ENCODE measurements at places on chromosomes 2 and 18.

GRCh38 chr2:42792583-42793333 lies at the start of gene HAAO:
TSS of gene HAAO (minus strand) at chr2:42792583. CDS start at chr2:42792536, 47 bp downstream.
- DNase-seq, result peak; percentile 87

GRCh38 chr2:43144263-43144662 lies 82.1 kb downstream of the ZFP36L2 start:
- DNase-seq, result no peak

DNA sequence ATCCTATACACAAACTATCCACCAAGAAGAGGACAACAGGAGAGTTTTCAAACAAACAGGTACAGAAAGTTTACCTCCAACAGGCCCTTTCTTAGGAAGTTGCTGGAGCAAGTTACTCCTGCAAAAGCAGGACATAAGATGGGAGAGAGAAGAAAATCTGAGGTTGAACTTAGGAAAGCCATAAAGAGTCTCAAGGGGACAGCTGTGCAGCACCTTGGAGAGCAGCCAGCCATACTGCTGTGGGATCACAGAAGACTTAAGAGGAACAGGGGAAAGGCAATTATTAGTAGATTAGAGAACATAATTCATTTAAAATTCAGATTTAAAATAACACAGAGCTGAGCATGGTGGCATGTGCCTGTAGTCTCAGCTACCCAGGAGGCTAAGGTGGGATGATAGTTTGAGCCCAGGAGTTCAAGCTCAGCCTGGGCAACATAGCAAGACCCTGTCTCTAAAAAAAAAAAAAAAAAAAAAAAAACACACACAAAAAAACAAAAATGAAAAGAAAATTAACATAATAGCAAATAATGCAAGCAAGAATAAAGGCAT lies 148.1 kb upstream of the SIX3 start:
- DNase-seq, result peak; percentile 74

DNA sequence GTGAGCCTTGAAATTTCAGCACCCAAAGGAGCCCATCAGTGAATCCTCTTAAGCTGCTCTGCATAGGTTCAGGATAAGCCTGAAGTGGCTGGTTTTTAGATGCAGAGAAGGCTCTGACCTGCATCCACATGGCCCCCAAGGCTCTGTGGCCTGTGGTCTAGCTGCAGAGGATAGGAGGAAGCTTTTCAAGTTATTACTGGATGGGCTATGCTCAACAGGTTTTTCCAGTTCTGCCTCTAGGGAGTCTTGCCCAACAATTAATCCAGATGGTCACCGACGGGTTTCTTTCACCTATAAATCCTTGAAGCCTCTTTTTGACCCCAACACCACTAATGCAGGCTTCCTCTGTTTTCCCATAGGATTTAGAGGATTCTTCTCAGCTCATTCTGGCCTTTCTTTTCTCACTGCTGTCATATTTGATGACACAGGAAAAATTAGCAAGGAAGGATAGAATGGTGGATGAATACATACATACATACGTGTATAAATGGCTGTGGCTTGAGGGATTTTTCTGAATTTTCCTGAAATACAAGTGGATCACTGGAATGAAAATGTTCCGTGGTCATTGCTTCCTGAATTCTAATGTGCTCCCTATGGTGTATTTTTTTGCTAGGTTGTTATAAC lies 52.2 kb upstream of the BCL2L11 start:
- no peak for DNase-seq

- DNase-seq, result no peak
Observed at GRCh38 chr2:109352898-109353689, 224.1 kb downstream of the SH3RF3 start.

DNA sequence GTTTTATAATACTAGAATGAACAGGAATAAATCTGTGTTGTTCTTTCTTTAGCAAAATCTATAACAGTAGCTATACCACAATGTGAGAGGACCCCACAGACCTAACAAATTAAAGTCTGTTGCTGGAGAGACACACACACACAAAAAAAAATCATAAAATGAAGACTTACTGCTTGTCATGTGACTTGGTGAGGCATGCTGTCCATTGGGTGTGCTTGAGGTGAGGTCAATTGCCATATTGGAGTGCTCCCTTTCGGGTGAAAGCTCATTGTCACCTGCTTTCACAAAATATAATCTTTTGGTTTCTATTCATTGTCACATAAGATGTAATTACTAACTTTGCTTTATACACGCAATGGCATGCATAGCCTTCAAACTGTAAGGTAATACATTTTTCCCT lies 3.9 kb downstream of the IKZF2 start:
- DNase-seq, result no peak

DNA sequence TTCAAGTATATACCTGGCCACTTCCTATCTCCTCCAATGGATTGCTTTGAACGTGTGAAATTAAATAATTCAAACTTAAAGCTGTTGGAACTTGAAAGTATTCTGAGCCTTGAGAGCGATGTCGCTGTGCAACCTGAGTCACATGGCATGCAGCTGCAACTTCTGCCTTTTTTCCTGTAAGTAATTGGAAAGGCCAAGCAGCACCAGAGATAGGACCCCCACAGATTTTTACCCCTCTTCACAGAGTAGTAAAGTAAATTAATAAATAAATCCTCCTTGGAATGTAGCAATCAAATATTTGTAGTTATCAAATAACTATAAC lies 3.2 kb upstream of the RNF149 start:
- no peak for DNase-seq

DNA sequence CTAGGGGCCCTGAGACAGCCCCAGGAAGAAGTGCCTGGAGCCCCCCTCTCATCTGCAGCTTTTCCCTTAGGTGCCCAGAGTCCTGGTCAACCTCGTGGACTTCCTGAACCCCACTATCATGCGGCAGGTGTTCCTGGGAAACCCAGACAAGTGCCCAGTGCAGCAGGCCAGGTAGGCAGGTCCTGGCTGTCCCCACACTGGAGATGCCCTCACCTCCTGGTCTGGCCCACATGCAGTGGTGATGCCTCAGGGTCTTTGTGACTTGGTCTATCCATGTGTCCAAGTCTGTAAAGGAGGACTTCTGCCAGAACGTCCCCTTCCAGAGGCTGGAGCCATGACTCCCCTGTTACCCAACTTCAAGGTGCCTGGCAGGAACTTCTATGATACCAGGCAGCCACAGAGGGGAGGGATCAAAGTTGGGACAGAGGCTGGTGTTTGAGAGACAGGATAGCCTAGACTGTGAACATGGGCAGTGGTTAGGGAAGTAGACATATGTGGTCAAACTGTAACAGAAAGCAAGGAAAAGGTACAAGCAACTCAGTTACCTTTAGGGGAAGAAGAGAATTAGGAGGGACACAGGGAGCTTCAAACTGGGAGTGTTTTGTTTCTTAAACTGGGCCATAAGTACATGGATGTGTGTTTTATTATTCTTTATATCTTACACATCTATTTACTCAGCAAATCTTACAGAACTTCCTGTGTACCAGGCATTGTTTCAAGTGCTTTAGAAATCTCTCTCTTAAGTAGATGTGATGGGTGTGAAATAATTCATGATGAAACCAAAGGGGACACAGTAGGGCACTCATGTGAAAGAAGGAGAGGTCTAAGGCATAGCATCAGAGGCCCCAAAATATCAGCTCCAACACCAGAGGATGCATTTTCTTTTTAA lies 107.1 kb downstream of the PLB1 start:
- no peak for DNase-seq

DNA sequence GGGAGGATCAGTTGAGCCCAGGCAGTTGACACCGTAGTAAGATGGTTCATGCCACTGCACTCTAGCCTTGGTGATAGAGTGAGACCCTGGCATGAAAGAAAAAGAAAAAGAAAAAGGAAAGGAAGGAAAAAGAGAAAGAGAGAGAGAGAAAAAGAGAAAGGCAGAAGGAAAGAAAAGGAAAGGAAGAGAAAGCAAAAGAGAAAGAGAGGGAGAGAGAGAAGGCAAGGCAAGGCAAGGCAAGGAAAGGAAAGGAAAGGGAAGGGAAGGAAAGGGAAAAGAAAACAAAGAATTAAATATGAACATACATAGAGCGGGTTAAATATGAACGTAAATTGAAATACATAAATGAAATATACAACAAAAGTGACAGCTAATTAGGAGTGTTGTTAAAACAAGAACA lies 167.5 kb upstream of the SETBP1 start:
- DNase-seq, result no peak

DNA sequence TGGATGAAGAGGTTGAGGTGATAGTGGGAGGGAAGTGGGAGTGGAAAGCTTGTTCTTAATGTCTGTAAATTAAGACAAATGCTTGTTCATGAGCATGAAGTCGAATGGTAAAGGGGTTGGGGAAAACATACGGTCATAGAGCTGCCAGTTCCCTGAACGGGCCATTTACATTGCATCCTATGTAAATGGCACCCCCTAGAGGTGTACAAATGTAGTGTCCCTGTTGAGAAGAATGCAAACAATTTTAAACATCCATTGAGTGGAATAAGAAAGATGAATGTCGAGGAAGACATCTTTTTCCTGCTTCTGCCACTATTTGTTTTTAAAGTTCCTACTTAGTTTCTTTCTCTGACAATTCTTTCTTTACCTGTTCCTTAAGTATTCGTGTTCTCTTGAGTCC lies 155.7 kb downstream of the RDH14 start:
- DNase-seq, result no peak

DNA sequence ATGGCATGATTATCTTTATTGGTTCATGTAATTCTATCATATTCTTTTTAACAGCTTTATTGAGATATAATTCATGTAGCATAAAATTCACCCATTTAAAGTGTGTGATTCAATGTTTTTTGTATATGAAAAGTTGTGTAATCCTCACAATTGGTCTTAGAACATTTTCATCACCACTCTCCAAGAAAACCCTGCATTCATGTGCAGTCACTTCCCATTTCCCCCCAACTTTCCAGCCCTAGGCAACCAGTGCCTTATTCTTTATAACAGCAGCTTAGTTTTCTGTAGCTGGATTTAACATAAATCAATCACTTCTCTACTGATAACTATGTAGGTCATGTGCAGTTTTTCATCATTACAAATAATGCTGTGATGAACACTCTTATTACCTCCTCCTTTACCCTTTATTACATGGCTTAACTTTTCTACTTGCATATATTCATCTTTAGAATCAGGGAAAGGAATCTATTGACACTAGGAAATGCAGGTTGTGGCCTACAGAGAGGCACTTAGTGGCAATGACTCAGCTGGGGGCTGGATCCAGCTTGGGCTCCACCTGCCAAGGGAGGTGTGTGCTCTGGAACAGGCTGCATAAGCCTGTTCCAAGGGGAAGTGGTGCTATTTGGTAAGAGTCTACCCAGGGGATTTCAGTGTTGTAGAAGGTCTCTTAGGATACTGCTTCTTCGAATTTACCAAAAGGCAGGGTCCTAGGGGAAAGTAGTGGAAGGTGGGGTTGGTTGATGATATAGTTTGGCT lies 89.1 kb downstream of the ETAA1 start:
- DNase-seq, result no peak

GRCh38 chr2:119630121-119630520 lies 48.9 kb upstream of the TMEM177 start:
- DNase-seq, result no peak

DNA sequence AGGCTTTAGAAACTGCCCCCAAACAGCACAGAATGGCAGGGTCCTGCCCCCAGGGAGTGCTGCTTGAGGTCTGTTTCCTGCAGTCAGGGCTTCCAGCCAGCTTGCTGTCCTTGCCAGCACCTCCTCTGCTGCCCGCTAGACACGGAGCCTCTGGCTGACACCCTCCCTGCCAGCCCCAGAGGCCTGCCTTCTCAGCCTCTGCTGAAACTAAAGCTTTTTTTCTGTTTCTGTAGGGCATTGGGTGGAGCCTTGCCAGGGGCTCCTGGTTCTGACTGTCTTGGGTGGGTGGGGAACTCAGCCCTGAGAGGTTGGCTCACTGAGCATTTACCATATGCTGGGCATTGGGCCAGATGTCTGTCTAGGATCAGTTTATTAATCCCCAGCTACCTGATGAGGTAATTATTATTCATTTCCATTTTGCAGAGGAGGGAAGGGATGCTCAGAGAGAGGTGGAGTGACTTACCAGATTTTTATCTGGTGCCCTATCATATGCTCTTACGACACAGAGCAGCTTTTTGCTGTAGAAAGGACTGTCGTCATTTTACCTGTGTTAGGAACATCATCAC lies 35.4 kb downstream of the INPP4A start:
- DNase-seq, result peak; percentile 59

DNA sequence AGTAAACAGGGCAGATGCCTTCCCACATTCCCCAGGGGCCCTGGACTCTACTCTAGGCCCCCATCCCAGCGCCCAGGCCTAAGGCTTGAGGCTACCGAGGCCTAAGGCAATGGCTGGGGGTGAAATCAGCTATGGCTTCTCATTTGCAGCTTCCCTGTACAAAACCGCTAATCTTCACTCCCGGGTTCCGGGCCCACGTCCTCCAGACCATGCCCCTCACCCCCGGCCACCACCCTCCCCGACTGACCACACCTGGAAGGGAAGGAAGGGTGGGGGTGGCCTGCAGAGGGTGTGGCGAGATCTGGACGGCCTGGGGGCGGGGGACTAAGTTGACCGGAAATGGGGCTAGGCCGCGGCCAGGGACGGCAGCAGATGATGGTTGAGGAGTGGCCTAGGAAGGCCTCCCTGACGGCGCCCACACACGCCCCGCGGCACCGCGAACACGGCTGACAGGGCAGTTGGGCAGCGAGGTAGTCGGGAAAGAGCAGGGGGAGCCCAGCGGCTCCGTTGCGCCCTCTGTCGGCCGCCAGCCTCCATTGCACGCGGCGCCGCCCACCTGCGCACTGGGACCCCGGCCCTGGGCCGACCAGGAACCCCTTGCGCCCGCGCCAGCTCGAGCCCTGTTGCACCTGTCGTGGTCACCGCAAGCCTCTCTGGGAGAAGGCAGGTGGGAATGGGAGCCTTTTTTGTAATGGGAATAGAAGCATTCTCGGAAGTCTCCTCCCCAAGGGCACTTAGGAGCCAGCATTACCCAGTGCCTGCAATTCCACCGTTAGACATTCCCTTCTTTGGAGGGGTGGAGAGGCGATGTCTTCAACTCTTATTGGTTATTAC lies 117.1 kb upstream of the STPG4 start:
- peak; percentile 72 for DNase-seq

- no peak for DNase-seq
Observed at GRCh38 chr18:26902291-26902690, 36.8 kb upstream of the AQP4 start.

GRCh38 chr2:42369532-42370229 lies 8.7 kb upstream of the COX7A2L start:
- no peak for DNase-seq

- DNase-seq, result no peak
Observed at GRCh38 chr2:100767224-100767653, 52.7 kb upstream of the NPAS2 start.

DNA sequence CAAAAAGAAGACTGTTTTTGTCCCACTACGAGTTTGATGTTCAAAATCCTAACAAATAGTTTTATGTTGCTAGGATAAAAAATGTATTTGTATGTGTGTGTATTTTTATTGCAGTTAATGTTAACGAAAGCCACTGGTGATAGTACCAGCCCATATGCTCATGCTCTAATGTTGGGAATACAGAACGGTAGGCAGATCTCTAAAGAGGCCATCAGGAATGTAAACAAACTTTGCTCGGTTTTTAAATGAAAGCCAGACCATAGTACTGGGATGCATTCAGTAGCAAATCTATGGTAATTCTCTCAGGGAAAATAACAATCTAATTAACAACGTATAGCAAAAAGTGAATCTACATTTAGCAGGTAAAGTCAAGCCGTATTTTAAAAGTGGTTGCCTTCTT lies 208.1 kb downstream of the NEDD4L start:
- DNase-seq, result no peak

Data from lung (tissue), 17 donors.